Myocyte (in vitro differentiated cells): ENCODE measurements at places on chromosomes 2 and 18. TPM values are rescaled to one million over a fixed set of nuclear protein-coding genes. Genes with fewer than 3 reads are reported as not detected.

GRCh38 chr2:200099256-200099655 is 143.9 kb downstream of the MAIP1 start:
- DNase-seq = no peak

- DNase-seq = peak; percentile 71
These were observed 29.6 kb downstream of the ARL4C start for GRCh38 chr2:234467289-234467688.

GRCh38 chr18:62990653-62991052 is 275.3 kb downstream of the PHLPP1 start:
- DNase-seq = no peak

DNA sequence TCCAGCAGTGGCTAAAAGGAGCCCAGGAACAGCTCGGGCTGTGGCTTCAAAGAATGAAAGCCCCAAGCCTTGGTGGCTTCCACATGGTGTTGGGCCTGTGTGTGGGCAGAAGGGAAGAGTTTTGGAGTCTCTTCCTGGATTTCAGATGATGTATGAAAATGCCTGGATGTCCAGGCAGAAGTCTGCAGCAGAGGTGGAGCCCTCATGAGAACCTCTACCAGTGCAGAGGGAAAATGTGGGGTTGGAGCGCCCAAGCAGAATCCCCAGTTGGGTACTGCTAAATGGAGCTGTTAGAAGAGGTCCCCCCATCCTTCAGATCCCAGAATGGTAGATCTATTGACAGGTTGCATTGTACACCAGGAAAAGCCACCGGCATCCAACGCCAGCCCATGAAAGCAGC is 412.1 kb downstream of the TDRD15 start:
- no peak for DNase-seq

DNA sequence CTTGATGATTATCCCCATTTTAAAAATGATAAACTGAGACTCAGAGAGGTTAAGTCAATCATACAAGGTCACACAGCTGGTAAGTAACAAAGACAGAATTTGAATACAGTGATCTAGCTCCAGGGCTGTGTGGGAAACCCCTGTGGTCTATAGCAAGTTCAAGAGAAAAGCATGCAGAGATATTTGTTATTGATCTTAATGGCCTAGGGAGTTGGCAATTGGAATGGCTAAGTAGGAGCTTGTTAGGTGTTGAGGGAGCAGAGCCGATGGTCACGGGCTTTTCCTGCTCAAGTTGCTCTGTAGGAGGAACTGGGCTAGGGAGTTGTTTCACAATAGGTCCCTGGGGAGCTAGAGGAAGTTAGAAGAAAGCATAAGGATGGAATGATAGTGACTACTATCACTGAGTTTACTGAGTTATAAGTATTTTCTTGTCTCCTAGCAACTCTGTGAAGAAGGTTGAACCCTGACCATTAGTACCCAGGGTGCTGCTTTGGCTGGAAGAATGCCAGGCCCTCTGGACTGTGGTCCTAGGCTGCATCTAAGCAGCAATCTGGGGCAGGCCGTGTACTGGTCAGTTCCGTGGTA is 30.0 kb downstream of the RNF125 start:
- peak; percentile 43 for DNase-seq

- DNase-seq = no peak
These were observed 1106.3 kb upstream of the SLC39A10 start for GRCh38 chr2:194550702-194551101.

- no peak for DNase-seq
These were observed 116.5 kb downstream of the DOCK10 start for GRCh38 chr2:224925810-224926100.

DNA sequence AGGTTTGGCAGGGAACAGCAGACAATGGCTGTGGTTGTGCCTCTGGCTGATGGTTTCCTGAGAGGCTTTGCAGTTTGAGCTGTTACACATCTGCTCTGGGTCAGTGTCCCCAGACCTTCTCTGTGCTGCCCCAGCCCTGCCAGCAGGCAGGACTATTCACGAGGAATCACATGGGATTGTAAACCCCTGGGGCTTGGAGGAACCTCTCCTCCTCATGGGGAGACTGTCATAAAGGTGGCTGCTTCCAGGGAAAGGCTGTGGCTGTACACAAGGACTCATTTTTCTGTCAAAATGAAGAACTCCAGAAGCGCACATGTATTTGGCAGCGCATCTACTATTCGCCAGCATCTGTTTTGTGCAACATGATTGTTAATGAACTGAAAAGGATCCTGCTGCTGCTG is 142.6 kb upstream of the CYP1B1 start:
- no peak for DNase-seq

DNA sequence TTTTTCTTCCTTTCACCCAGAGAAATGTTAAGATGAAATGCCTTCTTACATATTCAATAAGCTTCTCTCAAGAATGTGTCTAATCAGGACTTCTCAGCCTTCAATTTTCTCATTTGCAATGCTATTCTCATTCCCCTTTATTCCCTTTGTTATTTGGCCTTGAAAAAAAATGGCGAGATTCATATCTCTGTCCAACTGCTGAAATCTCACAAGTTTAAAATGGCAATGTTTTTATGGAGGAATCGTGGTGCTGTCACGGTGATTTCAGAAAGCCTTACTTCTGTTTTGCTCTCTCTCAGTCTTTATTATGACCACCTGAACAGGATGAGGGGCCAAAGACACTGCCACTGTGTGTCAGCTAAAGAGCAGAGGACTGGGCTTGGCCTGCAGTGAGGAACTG is 928.5 kb downstream of the DCC start:
- no peak for DNase-seq

DNA sequence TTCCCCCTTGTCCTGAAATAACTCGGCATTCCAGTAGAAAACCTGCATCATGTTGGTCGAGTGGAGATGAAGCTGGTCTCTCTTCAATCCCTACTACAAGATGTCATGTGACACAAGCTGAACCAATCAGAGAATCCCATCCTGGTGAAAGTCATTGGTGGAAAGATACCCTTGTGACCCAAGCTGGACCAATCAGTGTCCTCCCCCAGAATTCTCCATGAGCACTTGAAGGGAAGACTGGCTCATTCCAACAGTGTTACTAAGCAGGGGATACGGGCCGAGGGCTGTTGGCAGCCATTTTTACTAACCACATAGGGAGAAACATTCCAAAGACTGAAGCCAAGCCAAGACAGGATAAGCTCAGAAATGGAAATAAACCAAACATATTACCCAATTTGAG is 298.3 kb downstream of the ICOS start:
- DNase-seq = peak; percentile 32

- DNase-seq = no peak
These were observed 14.2 kb downstream of the HPCAL1 start for GRCh38 chr2:10316860-10317259.

GRCh38 chr2:165909466-165909865 is 44.1 kb downstream of the TTC21B start:
- no peak for DNase-seq

DNA sequence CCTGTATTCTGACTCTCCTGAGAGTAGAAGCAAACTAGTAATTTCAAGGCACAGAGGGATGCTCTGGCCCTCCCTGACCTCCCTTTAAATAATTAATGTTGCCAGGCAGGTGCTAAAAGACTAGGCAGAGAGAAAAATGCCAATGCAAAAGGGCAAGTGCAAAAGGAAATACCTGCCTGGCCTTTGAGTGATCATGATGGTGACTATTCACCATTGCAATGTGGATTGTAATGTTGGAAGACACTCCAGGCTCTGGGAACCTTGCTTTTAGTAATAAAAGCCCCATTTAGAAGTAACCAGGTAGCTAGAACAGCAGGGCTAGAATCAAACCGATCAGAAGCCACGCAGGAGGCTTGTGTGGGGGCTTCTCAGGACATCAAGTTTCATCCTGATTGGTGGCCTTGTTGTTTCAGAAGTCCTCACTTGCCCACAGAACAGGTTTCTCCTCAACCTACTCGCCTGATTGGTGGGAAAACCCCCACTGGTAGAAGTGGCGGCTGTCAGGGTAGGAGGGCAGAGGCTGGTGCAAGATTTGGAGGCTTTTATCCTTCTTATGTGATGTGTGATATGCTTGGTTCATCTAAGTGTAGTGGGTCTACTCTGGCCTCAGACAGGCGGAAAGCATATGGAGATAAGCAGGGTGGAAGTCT is 16.0 kb upstream of the CHRNA1 start:
- no peak for DNase-seq

DNA sequence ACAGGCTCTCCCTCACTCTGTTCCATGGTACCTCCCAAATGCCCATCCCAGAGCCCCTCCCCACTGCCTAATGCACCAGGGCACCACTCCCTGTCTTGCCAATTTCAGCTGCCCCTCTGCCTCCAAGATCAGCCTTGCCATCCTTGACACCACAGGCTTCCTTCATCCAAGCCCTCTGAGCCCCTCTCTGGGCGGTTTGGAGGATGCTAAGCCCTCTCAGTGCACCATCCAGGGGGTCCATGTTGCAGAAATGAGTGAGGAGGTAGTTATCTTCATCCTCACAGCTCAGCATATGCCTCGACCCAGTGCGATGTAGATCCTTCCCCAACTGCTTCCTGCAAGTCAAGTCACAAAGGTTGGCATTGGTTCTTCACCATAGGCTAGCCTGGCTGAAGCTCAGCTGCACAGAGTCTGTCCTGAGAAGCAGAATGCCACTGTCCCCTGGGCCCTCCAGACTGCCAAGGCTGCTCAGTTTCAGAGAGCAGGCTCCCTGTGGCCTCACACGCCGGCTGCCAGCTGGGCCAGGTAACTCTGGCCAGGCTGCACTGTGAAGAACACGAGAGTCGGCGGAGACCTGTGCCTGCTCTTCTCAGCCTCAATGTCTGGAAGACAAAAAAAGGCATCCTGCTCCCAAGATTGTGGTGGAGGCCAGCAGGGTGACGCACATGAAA is 9.9 kb upstream of the MAP3K2 start:
- no peak for DNase-seq

DNA sequence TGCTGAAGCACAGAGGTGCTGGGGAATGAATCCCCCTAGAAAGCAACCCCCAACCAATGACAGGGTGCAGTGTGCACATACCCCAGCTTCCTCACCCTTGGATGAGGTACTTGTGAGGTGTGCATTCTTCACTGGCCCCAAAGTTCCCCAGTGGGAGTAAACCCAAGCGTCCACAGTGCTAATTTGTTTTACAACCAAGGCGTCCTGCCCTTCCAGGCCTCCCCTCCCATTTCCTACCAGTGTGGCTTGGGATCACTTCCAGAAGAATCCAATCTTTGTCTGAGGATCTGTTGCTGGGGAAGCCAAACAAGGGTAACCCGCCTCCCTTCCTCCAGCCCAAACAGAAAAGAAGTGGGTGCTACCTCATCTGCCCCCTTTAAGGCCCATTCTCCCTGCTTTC is 40.3 kb upstream of the TEX51 start:
- DNase-seq = no peak

DNA sequence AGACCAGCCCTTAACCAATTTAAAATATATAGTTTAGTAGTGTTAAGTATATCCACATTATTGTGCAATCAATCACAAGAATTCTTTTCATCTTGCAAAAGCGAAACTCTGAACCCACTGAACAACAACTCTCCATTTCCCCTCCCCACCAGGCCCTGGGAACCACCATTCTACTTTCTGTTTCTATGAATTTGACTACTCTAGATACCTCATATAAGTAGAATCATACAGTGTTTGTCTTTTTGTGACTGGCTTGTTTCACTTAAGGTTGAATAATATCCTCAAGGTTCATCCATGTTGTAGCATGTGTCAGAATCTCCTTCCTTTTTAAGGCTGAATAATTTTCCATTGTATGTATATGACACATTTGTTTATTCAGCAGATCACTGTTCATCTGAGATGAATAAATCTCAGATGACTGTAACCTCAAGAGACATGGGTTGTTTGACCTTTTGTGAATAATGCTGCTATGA is 8.1 kb upstream of the SOS1 start:
- no peak for DNase-seq

- no peak for DNase-seq
These were observed 193.2 kb downstream of the TPGS2 start for GRCh38 chr18:36635414-36636096.

GRCh38 chr2:102063941-102064678 is 72.3 kb downstream of the IL1R2 start:
- DNase-seq = peak; percentile 92

DNA sequence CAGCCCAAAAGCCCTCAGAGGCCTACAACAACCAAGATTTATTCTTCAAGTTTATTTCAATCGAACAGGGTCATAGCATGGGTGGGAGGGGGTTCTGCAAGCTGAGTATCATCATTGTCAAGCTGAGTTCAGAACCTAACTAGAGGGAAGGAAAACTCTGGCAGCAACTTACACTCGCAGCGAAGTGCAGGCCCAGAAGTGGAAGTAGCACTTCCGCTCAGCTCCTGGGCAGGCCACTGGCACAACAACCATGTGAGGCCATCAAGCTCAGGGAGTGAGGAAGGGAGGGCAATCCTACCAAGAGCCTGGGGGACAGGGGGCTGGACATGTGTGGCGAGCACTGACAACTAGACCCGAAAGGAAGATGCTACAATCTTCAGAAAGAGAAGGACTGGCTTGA is 4.8 kb downstream of the UXS1 start:
- no peak for DNase-seq

DNA sequence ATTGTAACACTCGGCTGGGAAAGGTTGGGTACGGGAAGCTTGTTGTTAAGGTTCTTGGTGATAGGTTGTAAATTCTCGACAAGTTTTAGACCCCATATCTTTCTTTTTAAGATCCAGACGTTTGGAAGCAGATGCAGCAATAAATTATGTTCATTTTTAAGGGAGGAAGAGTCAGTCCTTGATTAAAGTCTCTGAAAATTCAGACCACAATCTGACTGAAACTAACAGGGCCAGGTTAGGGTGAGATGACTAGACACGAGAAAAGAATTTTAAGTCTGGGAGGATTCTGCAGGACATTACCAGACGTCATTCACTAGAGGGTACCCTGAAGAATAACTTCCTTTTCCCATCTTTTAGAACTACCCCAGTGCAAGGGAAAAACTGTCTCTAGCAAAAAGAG is 16.1 kb downstream of the WIPF1 start:
- no peak for DNase-seq

DNA sequence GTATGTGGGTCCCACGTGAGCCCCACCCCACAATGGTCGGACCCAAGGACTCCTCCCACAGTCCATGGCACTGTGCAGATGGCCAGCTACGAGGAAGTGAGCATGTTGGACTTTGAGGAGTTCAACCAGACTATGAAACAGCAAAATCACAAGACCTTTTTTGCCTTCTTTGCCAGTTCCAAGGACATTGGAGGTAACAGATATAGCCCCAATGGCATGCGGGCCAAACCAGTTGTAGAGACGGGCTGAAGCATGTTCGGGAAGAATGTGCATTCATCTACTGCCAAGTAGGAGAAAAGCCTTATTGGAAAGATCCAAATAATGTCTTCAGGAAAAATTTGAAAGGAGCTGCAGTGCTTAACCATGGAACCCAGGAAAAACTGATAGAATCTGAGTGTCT is 12.6 kb downstream of the DNER start:
- DNase-seq = no peak

C2orf74 gene
- total RNA-seq = 32.9 and 39.1 TPM in 2 replicates

FAM210A gene
- 20.8 and 31.7 TPM in 2 replicates for total RNA-seq

AKAIN1 gene
- not detected in 2 replicates for total RNA-seq

ALPP gene
- total RNA-seq = not detected in 2 replicates

GAL3ST2 gene
- total RNA-seq = 0.47 TPM in 1 of 2 replicates, not detected in the other

SRD5A2 gene
- 0.10 and 0.19 TPM in 2 replicates for total RNA-seq

DSC1 gene
- not detected in 2 replicates for total RNA-seq

DNER gene
- total RNA-seq = 0.05 TPM in 1 of 2 replicates, not detected in the other

FRZB gene
- total RNA-seq = 0.99 and 1.7 TPM in 2 replicates

SLC40A1 gene
- total RNA-seq = 35.1 and 51.9 TPM in 2 replicates

ABCA12 gene
- 0.05 and 0.10 TPM in 2 replicates for total RNA-seq
